ENCODE measurements at places on chromosomes 5 and 9.

- no peak for DNase-seq
These were observed 28.9 kb downstream of the TMEM167A start for GRCh38 chr5:83048277-83048676.

- DNase-seq: peak; percentile 8
These were observed 20.1 kb upstream of the SARDH start for GRCh38 chr9:133758228-133758627.

- no peak for DNase-seq
These were observed 101.9 kb downstream of the LNPEP start for GRCh38 chr5:97037819-97038218.

- no peak for DNase-seq
These were observed 172.3 kb downstream of the GNA14 start for GRCh38 chr9:77475641-77476473.

DNA sequence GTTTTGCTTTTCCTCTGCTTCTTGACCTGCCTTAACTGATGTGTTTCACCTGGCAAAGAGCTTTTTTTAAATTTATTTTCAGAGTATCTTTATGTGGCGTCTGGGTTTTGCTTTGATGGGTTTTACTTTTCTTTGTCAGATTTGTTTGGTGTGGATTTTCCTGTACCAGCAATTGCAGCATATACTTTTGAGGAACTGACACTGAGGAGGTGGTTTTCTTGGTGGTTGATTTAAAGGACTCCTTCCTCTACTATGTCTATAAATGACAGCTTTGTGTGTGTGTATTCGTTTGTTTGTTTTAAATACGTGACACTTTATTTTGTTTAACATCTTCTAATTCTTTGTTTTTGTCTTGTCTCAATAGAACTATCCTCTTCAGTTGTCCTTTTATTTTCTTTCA lies 1071.9 kb upstream of the ARRDC3 start:
- no peak for DNase-seq

- DNase-seq: no peak
These were observed 425.6 kb downstream of the KIAA0825 start for GRCh38 chr5:94192658-94193391.

- DNase-seq: no peak
These were observed 4.9 kb downstream of the ADAM19 start for GRCh38 chr5:157570531-157571200.

- no peak for DNase-seq
These were observed 52.5 kb downstream of the OTULIN start for GRCh38 chr5:14716755-14717752.

DNA sequence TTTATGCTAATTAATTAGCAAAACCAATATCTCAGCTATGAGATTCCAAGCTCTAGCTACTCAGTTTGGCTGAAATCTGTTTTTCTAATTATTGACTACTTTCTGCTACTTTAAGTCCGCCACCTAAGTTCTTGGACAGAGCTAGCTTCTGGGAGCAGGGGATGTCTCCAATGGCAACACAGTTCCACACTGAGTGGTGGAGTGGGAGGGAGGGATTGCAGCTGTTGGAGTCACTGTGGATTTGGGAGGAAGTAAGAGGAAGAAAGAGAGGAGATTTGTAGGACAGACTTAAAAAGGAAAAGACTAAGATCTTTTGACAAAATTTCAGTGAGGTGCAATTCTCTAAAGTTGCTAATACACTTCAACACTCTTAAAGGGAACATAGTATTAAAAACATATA lies 450.8 kb downstream of the NFIB start:
- peak; percentile 23 for DNase-seq

DNA sequence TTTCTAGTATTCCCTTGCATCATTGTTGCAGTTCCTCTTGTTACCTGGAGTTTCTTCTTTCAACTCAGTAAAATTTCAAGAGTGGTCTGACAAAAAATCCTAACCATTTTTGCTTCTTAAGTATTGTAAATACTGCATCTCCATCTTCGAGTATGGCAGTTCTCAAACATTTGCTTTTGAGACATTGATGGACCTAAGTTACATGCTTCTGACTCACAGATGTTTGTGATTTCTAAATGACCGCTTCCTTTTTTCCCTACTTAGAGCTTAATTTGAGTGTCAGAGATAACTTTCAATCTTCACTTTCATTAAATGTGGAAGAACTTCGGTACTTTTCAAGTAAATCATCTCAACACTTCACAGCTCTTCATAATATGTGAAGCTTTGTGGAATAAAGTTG lies 4.2 kb downstream of the UHRF2 start:
- no peak for DNase-seq

Data from mucosa of gallbladder (tissue), 1 donor.